ENCODE measurements at places on chromosomes 4 and X.

DNA sequence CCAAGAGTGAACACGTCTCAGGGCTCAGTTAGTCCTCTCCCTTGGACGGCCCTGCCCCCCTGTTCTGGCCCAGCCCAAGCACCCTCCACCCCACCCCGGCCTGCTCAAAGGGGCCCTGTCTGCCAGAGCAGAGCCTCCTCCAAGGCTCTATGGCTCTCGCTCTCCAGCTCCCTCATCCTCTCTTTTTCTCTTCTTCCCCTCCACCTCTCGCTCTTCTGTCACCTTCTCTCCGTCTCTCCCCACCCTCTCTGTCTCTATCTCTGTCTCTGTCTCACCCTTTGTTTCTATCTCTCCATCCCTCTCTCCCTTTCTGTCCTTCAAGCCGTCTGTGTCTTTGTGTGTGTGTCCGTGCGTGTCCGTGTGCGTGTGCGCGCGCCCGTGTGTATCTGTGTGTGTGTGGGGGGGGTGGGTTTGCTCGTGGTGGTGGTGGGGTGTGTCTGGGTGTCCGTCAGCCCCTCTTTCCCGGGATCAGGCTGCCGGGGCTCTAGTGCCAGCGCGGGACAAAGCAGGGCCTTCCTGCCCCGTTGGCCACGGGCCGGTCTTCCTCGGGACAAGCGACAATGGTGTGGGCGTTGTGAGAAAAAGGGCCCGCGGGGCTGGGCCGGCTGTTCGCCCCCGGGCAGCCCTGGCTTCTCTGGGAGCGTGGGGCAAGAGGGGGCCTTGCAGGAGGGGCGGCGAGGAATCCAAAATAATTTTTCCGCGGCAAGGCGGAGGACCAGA is 8.7 kb downstream of the FRG2 start:
- no peak overlapping the region for H3K27ac ChIP-seq
- no peaks in the 10 kb centered on the region for H3K36me3 ChIP-seq
- no peak for DNase-seq
- no peaks in the 10 kb centered on the region for H3K4me1 ChIP-seq
- H3K27me3 ChIP-seq: no peaks in the 10 kb centered on the region

GRCh38 chrX:130001893-130002292 is 19.5 kb downstream of the BCORL1 start:
- H3K36me3 ChIP-seq: no peaks in the 10 kb centered on the region

GRCh38 chr4:6668391-6668790 is 25.3 kb upstream of the S100P start:
- no peak overlapping the region for H3K27ac ChIP-seq
- no peaks in the 10 kb centered on the region for H3K4me1 ChIP-seq
- H3K4me3 ChIP-seq: no peak overlapping the region
- no peaks in the 10 kb centered on the region for H3K27me3 ChIP-seq
- no peaks in the 10 kb centered on the region for H3K36me3 ChIP-seq

- H3K27ac ChIP-seq: peak overlapping the region; percentile 66
- DNase-seq: peak; percentile 89
- peaks cover 52% of the 10 kb centered on the region for H3K4me1 ChIP-seq
- no peaks in the 10 kb centered on the region for H3K36me3 ChIP-seq
These were observed 55.8 kb downstream of the WWC2 start for GRCh38 chr4:183154701-183155391.

- H3K4me3 ChIP-seq: no peak overlapping the region
- H3K27me3 ChIP-seq: no peaks in the 10 kb centered on the region
- H3K36me3 ChIP-seq: no peaks in the 10 kb centered on the region
- peak overlapping the region; percentile 24 for H3K27ac ChIP-seq
These were observed 12.0 kb upstream of the SLC2A9 start for GRCh38 chr4:10033191-10033881.

GRCh38 chr4:103786014-103786413 is 66.2 kb upstream of the TACR3 start:
- peak; percentile 36 for DNase-seq
- no peaks in the 10 kb centered on the region for H3K27me3 ChIP-seq
- no peak overlapping the region for H3K27ac ChIP-seq
- H3K4me3 ChIP-seq: no peak overlapping the region
- H3K4me1 ChIP-seq: no peaks in the 10 kb centered on the region

GRCh38 chr4:48706736-48707135 is 73.3 kb downstream of the FRYL start:
- no peak overlapping the region for H3K4me3 ChIP-seq
- no peaks in the 10 kb centered on the region for H3K27me3 ChIP-seq
- no peaks in the 10 kb centered on the region for H3K36me3 ChIP-seq
- peaks cover 4% of the 10 kb centered on the region for H3K4me1 ChIP-seq
- H3K27ac ChIP-seq: no peak overlapping the region

- no peaks in the 10 kb centered on the region for H3K36me3 ChIP-seq
- DNase-seq: no peak
- no peak overlapping the region for H3K4me3 ChIP-seq
- no peak overlapping the region for H3K27ac ChIP-seq
These were observed 149.2 kb downstream of the CFAP299 start for GRCh38 chr4:80484712-80485111.

- H3K4me1 ChIP-seq: no peaks in the 10 kb centered on the region
- peak overlapping the region; percentile 8 for H3K4me3 ChIP-seq
- no peaks in the 10 kb centered on the region for H3K27me3 ChIP-seq
- H3K27ac ChIP-seq: no peak overlapping the region
These were observed 12.7 kb downstream of the ART3 start for GRCh38 chr4:76087007-76087769.

DNA sequence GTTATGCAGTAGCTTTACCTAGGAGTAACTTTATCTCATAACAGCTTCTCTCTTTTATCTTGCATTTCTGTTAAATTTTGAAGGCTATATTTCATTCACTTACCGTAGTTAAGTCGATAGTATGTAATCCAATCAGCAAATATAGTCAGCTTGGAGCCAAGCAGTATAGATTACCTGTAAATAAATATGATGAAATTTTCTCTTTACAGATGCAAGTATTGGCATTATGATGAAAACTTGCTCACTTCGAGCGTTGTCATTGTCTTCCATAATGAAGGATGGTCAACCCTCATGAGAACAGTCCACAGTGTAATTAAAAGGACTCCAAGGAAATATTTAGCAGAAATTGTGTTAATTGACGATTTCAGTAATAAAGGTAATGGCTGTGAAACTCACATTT is 42.3 kb downstream of the HMGB2 start:
- no peak overlapping the region for H3K4me3 ChIP-seq
- DNase-seq: no peak
- H3K27ac ChIP-seq: no peak overlapping the region
- H3K36me3 ChIP-seq: no peaks in the 10 kb centered on the region
- peaks cover 17% of the 10 kb centered on the region for H3K4me1 ChIP-seq

GRCh38 chr4:185752872-185753271 is 59.1 kb downstream of the SORBS2 start:
- peaks cover 14% of the 10 kb centered on the region for H3K4me1 ChIP-seq
- no peak overlapping the region for H3K4me3 ChIP-seq
- no peaks in the 10 kb centered on the region for H3K27me3 ChIP-seq
- DNase-seq: no peak
- no peak overlapping the region for H3K27ac ChIP-seq
- H3K36me3 ChIP-seq: no peaks in the 10 kb centered on the region

DNA sequence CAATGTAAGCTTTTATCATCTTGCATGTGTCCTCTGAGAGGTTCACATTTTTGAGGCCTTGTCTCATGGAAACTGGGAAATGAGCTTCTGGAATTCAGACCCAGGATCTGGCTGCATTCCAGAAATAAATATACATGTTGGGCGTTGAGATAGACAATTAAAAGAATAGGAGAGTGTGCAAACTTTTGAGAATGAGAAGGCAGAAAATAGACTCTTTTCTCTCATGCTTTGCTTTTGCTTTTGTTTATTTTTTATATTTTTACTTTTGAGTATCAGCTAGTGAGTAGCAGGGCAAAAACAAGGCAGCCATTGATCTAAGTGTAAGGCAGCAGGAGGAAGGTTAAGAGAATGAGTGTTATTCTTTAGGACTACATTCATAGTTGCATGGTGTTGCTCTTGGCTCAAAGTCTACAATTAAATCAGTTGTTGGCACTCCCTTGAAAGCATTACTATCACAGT is 12.4 kb downstream of the SHROOM3 start:
- H3K4me1 ChIP-seq: no peaks in the 10 kb centered on the region
- no peaks in the 10 kb centered on the region for H3K36me3 ChIP-seq
- H3K27ac ChIP-seq: no peak overlapping the region
- no peak for DNase-seq
- H3K4me3 ChIP-seq: no peak overlapping the region

DNA sequence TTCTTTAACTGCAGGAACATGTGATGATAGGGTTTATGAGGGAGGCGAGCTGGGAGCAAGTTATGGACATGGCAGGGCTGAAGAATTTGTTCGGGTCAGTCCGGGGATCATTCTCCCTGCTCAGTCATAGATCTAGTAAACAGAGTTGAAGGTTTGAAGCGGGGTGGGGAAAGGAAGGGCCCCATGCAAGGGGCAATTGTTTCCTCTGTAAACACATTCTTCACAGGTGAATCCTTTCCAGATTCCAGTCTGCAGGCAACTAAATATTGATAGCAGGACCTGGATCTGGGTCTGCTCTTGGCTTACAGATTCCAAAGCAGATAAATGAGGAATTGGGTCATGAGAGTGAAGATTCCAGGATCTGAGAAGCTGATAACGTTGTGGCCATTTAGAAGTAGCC is 44.3 kb upstream of the ARHGAP24 start:
- peaks cover 17% of the 10 kb centered on the region for H3K4me1 ChIP-seq
- peak; percentile 66 for DNase-seq
- peak overlapping the region; percentile 4 for H3K27ac ChIP-seq
- H3K4me3 ChIP-seq: no peak overlapping the region
- H3K27me3 ChIP-seq: no peaks in the 10 kb centered on the region

- no peak overlapping the region for H3K4me3 ChIP-seq
- peaks cover 23% of the 10 kb centered on the region for H3K4me1 ChIP-seq
- DNase-seq: no peak
- no peaks in the 10 kb centered on the region for H3K36me3 ChIP-seq
- no peaks in the 10 kb centered on the region for H3K27me3 ChIP-seq
These were observed 28.4 kb downstream of the PLS3 start for GRCh38 chrX:115589419-115589818.

DNA sequence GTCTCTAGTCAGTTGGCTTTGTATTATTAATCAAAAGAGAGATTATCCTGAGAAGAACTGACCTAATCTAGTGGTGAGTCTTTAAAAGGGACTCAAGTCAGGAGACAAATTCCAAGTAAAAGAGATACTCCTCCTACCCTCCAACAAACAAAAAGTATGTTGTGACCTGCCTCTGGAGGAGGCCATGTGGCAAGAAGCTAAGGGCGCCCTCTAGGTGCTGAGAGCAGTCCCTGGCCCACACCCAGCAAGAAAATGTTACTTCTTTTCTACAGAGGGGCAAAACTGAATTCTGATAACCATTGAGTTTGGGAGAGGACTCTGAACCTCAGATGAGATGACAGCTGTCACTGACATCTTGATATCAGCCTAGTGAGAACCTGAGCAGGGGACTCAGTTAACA is 953.6 kb upstream of the AGA start:
- no peaks in the 10 kb centered on the region for H3K4me1 ChIP-seq
- no peak for DNase-seq
- no peak overlapping the region for H3K27ac ChIP-seq
- no peaks in the 10 kb centered on the region for H3K27me3 ChIP-seq
- H3K4me3 ChIP-seq: no peak overlapping the region
- H3K36me3 ChIP-seq: no peaks in the 10 kb centered on the region

DNA sequence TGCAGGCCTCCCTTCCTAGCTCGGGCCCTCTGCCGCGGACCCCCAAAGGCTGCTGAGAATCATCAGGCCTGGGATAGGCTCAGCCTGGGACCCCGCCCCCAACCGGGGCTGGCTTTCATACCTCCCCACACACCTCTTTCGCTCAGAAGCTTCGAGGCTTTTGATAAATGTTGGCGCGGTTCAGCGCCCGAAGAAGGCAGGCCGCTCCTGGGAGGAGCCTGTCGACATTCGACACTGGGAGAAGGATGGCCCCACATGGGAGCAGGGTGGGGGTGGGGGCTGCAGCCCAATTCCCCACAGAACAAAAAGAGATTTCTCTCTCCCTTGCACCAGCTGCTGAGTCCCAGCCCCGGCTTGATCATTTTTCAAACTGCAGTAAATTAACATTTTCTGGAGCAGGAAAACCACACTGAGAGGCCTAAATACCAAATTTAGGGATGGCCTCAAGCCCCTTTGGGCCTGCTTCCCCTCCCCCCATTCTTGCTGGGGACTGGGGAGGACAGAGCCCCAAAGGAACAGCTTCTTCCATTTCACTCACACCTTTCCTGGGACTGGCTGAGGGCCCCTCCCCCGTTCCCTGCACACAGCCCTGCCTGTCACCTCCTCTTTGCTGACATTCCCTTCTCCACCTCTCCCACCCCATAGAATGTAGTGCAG is 112.9 kb upstream of the PJA1 start:
- no peak overlapping the region for H3K27ac ChIP-seq
- no peaks in the 10 kb centered on the region for H3K27me3 ChIP-seq
- no peak overlapping the region for H3K4me3 ChIP-seq
- no peaks in the 10 kb centered on the region for H3K36me3 ChIP-seq

- no peaks in the 10 kb centered on the region for H3K27me3 ChIP-seq
- no peak overlapping the region for H3K4me3 ChIP-seq
- peaks cover 10% of the 10 kb centered on the region for H3K4me1 ChIP-seq
These were observed 35.5 kb downstream of the NAA11 start for GRCh38 chr4:79290376-79290775.

GRCh38 chr4:42715807-42716482 is 59.0 kb upstream of the ATP8A1 start:
- H3K36me3 ChIP-seq: no peaks in the 10 kb centered on the region
- no peaks in the 10 kb centered on the region for H3K27me3 ChIP-seq
- H3K4me3 ChIP-seq: no peak overlapping the region

DNA sequence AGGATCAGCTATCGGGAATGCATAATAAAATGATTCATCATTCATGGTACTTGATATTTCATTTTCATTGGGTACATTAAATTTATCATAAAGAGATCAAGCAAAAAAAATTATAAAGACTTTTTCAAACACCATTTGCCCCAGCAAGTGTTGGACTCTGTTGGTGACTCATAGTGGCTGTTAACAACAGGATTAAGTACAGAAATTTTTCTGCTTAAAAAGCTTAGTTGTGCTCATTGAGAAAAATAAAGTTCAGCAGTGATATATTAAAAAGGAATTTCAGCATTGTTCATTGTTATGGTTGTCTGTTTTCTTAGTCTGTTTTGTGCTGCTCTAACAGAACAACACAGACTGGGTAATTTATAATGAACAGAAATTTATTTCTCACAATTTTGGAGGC is 86.2 kb upstream of the PCDH10 start:
- no peaks in the 10 kb centered on the region for H3K4me1 ChIP-seq
- H3K4me3 ChIP-seq: no peak overlapping the region
- DNase-seq: no peak
- no peaks in the 10 kb centered on the region for H3K36me3 ChIP-seq
- no peak overlapping the region for H3K27ac ChIP-seq
